ENCODE measurements at places on chromosomes 12 and 14. TPM values are rescaled to one million over a fixed set of nuclear protein-coding genes. Genes with fewer than 3 reads are reported as not detected.
A peak's percentile ranks its signal among the peaks of the same experiment; 100 is the strongest.

- H3K27me3 ChIP-seq = no peaks in the 10 kb centered on the region
- no peak overlapping the region for H3K4me3 ChIP-seq
- no peak for DNase-seq
Observed at GRCh38 chr12:127191129-127191528, 1075.8 kb upstream of the TMEM132C start.

DNA sequence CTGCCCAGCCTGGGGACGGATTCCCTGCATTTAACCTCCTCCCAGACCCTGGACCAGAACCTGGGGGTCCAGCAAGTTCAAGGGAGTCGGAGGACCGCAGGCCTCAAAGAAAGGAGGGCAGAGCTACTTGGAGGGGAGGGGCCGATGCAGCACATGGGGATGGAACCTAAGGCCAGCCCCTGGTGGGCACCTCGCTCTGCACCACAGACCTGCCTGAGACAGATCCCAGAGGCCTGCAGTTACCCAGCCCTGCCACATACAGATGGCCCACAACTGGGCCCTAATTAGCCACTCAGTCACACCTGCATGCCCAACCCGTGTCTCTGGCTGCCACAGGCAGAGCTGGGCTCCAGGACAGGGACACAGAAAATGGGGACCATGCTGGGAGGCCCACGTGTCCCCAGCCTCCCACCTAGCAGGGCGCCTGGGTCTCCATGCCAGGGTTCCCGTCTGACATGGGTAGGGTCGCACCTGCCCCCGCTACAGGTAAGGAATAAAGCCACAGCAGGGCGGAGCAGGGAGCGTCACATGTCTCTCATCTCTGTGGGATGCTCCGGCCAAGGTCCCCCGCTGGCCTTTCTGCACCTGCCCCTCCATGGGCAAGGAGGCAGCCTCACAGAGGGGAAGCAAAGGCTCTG is 16.7 kb downstream of the AKT1 start:
- no peak overlapping the region for H3K27ac ChIP-seq
- H3K4me3 ChIP-seq = no peak overlapping the region
- H3K4me1 ChIP-seq = no peaks in the 10 kb centered on the region
- peaks cover 30% of the 10 kb centered on the region for H3K36me3 ChIP-seq

DNA sequence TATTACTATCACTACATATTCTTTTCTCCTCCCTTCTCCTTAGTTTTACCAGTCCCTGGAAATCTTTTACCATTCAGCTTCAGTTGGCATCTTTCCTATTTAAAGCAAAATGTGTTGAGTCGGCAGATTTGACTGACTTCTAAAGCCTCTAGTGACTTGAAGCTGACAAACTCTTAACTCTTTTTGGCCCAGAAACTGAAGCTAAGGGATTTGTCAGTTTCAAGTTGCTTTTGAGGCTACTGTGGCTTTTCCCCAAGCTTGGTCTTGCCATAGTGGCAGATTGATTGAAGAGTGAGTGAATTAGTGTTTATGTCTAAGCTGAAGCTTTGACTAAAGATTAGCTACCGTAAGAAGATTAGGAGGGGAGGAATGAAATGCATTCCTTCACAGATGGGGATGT is 104.0 kb downstream of the ETNK1 start:
- H3K4me1 ChIP-seq = no peaks in the 10 kb centered on the region
- no peak overlapping the region for H3K4me3 ChIP-seq
- no peaks in the 10 kb centered on the region for H3K27me3 ChIP-seq
- DNase-seq = no peak
- H3K27ac ChIP-seq = no peak overlapping the region

DNA sequence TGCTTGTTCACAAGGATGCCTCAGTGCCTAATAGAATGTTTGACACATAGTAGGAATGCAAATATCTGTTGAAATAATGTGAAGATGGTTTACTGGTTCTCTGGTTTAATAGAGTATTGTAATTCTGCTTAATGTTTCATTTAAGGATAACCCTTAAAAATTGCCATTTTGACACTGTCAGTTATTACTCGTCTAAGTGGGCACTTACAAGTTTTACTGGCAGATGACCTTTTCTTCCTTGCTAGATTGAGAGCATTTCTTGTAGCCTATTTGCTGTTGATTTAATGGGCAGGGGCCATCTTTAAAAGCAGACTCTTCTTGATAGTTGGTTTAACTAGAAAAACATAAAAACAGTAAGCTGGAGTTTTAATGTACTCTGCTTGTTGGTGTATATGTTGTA is 1.9 kb downstream of the TMEM263 start:
- H3K36me3 ChIP-seq = no peaks in the 10 kb centered on the region
- peak; percentile 43 for DNase-seq

DNA sequence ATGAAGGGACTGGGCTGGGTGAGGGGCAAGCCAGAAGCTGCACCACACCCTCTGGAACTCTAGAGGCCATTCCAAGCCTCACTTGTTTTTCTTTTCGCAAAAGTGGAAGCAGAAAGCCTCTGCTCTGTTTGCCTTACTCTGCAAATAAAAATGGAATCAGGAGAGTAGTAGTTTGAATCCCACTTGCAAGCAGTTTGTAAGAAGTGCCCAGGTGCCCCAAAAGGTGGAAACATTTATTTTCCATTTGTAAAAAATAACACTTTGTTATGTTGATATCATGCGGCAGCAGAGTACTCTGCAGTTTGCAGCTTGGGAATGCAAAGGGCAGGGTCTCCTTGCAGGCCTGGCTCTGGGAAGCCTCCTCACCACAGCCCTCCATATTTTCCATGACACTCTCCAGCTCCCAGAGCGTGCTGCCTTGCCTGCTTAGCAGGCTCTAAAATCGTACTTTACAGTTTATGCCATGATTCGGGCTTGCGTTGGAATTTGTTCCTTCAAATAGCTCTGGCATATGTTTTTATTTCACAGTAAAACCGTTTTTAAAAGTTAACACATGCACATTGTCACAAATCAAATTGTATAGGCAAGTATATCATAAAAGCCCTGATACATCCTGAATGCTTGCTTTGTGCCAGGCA is 20.0 kb downstream of the TUNAR start:
- no peaks in the 10 kb centered on the region for H3K36me3 ChIP-seq
- no peaks in the 10 kb centered on the region for H3K27me3 ChIP-seq
- DNase-seq = no peak
- H3K4me1 ChIP-seq = no peaks in the 10 kb centered on the region

- no peak overlapping the region for H3K4me3 ChIP-seq
- no peaks in the 10 kb centered on the region for H3K4me1 ChIP-seq
- H3K36me3 ChIP-seq = no peaks in the 10 kb centered on the region
- no peak for DNase-seq
Observed at GRCh38 chr12:108319277-108320234, 19.6 kb downstream of the CMKLR1 start.

- H3K4me1 ChIP-seq = peaks cover 95% of the 10 kb centered on the region
- no peaks in the 10 kb centered on the region for H3K36me3 ChIP-seq
- no peaks in the 10 kb centered on the region for H3K27me3 ChIP-seq
- no peak overlapping the region for H3K4me3 ChIP-seq
- DNase-seq = peak; percentile 59
Observed at GRCh38 chr14:38137005-38137404, 70.7 kb upstream of the SSTR1 start.

Gene ABCC9
- total RNA-seq = not detected

Gene TMTC1
- not detected for total RNA-seq

Gene ADAMTS20
- not detected for total RNA-seq

Gene ADAM21
- total RNA-seq = not detected

Gene IL22
- total RNA-seq = not detected
